ENCODE measurements at places on chromosomes 1 and 21.

DNA sequence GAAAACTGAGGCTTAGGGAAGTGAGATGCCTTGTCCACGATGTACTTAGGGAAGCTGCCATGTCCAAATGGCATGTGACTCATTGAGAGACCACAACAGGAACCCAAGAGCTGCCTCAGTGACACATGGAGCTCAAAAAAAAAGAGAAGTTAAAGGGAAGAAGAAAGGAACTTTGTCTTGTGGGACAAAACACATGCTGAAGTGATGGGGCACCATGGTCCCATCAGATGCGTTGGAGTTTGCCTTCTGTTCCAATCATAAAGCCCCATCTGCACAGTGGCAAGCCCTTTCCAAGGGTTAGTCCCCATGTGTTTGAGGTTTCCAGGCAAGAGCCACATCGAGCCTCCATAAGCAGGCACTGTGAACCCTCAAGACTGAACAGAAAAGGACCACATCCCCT is 8.0 kb downstream of the MED8 start:
- DNase-seq = no peak

DNA sequence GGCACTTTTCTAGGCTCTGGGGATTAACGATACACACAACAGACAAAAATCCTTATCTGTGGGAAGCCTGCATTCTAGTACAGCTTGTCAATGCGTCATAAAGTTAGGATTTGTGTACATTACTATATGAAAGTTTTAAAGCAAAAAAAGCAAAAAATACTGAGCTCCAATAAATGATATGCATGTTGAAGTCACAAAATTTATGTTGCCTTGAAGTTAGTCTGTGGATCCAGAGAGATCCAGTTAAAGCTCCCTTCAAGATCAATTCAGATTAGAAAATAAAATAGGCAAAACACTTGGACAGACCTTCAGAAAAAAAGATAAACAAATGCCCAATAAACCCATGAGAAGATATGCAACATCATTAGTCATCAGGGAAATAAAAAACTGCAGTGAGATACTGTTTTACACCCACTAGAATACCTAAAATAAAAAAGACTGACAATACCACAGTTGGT is 33.1 kb upstream of the KCNQ4 start:
- DNase-seq = no peak

DNA sequence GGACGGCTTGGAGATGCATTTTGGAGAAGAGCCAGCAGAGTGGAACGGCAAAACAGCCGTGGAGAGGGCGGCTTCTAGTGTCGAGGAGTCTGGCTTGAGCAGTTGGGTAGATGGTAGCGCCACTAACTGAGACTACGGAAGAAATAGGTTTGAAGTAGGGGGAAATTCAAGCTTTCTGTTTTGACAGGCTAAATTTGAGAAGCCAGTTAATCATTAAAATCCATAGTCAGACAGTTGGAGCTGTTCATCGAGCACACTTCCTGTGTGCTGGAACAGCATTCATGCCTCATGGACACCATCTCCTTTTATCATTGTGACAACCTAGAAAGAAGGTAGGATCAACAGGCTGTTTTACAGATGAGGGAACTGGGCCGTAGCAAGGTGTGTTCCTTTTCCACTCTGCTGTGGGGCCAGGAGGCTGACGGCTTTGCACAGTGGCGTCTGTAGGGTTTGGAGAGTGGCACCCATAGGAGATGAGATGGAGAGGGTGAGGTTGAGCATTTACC is 3.4 kb upstream of the PKLR start:
- DNase-seq = no peak

DNA sequence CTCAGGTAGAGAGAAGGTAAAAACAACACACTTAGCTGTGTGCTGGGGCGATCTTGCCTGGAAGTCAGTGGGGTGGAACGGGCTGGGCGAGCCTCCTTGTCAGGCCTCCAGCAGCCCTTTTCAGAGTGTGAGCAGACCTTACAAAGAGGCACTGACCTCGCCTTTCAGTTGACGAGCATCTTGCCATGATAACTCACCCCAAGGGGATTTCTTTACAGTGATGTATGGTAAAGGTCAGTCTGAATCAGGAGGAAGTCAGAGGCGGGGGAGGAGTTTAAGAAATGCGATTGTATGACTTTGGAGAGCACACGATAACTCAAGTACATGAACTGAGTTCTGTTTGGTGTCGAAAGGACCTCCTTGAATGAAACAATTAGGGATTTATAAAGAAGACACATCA is 326.5 kb upstream of the PROX1 start:
- DNase-seq = no peak

GRCh38 chr1:96945509-96946084 is 224.0 kb downstream of the PTBP2 start:
- no peak for DNase-seq

- DNase-seq = no peak
These were observed 337.0 kb upstream of the NR5A2 start for GRCh38 chr1:199690496-199690895.

DNA sequence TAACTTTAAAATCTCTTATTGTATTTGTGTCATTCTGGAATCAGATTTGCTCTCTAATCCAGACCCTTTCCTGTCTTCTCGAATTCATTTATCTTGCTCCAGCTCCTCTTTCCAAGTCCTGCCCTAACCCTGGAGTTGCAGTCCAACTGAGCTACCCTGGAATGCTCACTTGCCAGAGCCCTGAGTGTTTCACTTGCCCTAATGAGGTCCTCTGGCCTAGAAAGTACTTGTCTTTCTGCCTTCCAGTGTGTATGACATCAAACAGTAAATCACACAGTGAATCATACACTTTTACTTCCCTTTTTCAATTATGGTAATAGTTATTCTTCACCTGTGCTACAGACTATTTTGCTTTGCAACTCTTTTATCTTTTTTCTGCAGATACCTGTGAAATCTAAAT is 96.9 kb downstream of the NEK7 start:
- DNase-seq = no peak

GRCh38 chr1:182646739-182647138 is 37.6 kb downstream of the RGS8 start:
- DNase-seq = no peak

DNA sequence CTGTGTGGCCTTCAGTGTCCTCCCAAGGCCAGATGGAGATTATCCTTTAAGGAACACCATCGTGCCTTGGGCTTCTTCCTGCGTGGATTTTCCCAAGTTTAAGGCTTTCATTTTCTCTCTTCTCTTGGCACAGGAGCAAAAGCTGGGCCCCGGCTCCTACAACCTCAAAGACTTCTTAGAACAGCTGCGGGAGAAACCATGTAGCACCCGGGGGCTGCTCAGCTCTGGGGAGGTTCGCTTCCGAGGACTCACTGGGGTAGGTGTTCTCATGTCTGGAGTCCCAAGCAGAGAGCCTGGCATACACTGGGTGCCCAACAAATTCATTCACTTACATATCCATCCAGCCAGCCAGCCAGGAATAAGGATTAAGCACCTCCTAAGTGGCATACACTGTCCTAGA is 6.6 kb upstream of the TTC22 start:
- no peak for DNase-seq

DNA sequence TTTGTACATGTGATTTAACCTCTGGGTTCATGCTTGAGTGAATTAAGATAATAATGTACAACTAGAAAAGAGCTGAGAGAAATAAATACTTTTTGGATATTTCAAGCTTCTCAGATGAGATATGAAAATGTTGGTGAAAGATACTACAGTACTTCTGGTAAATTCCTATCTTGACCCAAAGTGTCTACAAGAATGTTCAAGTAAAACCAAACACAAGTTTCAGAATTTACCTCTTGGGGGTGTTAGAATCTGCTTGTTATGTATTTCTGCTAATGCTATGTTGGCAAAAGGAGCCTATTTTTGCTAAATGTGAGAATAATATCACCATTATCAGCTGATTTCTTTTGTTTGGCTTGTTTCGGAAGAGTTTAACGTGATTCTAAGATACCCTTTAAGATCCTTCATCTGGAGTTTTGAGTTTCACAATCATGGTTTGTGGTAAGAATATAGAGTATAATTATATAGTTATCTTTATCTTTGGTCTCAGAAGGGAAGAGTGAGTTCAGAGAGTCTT is 388.5 kb downstream of the LMO4 start:
- no peak for DNase-seq

GRCh38 chr1:59292562-59292961 is 4.3 kb upstream of the FGGY start:
- DNase-seq = no peak

GRCh38 chr1:143553627-143554026 is 418.2 kb downstream of the FAM72C start:
- DNase-seq = no peak

GRCh38 chr1:52253421-52253820 is 111.5 kb downstream of the ZFYVE9 start:
- no peak for DNase-seq

DNA sequence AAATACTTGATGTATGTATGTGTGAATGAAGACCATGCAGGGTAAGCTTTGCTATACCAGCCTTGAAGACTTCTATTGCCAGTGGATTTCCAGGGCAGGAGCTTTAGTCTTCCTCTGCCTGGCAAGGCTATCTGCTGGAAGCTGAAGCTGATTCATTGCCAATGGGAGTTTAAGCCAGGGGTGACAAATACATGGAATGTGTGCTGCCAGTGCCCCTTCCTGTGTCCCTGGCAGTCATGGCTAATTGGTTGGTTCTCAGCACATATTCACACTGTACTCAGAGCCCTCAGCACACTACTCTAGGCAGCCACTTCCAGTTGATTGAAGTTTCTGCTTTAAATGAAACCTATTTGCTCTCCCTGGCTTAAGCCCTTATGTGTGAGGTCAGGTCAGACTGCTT is 1.5 kb downstream of the ZSCAN20 start:
- DNase-seq = no peak

GRCh38 chr1:157695417-157695816 is 5.2 kb downstream of the FCRL3 start:
- no peak for DNase-seq

- DNase-seq = no peak
These were observed 101.5 kb upstream of the SLFNL1 start for GRCh38 chr1:41122851-41123518.

GRCh38 chr1:183958958-183959357 is 78.6 kb downstream of the COLGALT2 start:
- no peak for DNase-seq

DNA sequence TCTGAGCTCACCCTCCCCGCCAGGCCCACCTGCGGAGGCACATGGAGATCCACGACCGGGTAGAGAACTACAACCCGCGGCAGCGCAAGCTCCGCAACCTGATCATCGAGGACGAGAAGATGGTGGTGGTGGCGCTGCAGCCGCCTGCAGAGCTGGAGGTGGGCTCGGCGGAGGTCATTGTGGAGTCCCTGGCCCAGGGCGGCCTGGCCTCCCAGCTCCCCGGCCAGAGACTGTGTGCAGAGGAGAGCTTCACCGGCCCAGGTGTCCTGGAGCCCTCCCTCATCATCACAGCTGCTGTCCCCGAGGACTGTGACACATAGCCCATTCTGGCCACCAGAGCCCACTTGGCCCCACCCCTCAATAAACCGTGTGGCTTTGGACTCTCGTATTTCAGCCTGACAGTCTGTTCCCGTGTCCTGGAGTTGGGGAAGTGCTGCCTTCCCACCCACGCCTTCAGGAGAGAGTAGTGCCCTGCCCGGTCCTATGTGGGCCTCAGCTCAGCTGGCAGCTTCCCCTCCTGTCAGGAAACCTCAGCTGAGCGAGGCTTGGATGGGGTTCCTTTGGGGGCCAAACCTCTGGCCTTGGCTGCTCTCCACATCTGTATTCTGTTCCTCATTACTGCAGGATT is 9.2 kb downstream of the ZBTB48 start:
- DNase-seq = no peak

- no peak for DNase-seq
These were observed 1.6 kb downstream of the SRARP start for GRCh38 chr1:16005597-16005996.

GRCh38 chr1:43565600-43566360 is 35.1 kb downstream of the PTPRF start:
- DNase-seq = no peak

DNA sequence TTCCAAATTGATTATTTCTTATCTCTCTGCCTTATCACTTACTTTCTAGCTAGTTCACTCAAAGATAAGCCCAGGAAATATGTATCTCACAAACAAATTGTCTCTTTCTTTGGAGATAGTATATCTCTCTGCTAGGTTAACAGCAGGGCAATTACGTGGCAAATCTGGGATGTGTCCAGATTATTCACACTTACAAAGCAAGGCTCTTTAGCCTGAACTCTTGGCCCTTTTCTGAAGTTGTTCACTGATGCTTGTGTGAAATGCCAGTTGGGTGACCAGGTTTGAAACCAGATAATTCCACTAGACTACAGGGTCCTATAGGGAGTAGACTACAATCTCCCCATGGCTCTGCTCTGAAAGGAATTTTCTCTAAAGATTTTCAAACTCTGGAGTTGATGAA is 30.8 kb upstream of the FAM78B start:
- no peak for DNase-seq

GRCh38 chr1:21863981-21864380 is 51.9 kb downstream of the LDLRAD2 start:
- no peak for DNase-seq

GRCh38 chr1:62194651-62195544 is at the start of gene L1TD1:
Gene L1TD1 (plus strand): TSS chr1:62194849. CDS start chr1:62206629, 11,780 bp downstream.
- no peak for DNase-seq

- no peak for DNase-seq
These were observed 392.3 kb upstream of the ADAMTS5 start for GRCh38 chr21:27359141-27359540.

DNA sequence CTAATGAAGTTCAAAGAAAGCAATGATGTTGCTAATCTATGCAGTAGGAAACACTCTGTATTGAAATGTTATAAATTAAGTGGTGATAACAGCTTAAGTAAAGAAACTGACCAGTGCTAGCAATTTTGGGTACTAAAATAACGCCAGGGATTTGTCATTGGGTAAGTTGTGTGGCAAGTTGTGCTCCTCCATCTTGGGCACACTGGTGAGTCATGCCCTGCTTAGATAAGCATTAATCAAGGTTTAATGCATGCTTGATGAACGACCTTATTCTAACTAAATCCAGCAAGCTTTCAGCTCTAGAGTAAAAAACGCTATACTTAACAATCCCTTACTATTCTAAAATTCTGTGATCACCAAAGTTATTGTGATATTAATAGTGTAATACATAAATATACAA is 25.2 kb downstream of the VAMP4 start:
- no peak for DNase-seq

- no peak for DNase-seq
These were observed 9.2 kb downstream of the RPS6KA1 start for GRCh38 chr1:26538480-26539412.

GRCh38 chr1:183021405-183022201 is 1.6 kb upstream of the LAMC1 start:
- no peak for DNase-seq

DNA sequence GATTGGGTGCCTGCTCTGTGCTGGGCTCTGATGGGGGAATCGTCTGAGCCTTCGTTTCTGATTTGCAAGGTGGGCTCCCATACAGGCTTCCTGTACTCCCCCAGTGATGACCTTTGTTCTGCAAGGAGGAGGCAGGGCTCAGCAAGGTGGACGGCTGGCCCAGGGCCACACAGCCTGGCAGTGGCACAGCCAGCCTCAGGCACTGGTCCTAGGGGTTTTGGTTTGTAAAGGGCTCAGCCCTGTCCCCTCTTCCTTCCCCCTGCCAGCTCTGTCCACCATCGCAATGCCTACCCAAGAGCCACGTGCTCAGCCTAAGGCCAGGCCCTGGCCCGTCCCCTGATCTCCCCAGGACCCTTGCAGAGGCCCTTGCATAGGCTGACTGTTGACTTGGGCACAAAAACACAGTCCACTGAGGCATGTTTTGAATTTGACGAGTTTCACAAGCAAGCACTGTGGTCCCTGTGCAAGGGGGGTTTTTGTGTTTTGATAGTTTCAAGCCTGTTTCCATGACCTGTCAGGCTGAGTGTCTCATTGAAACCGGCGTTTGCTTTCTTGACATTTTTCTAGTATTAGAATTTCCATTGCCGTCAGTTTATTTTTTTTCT is 39.5 kb upstream of the TNFRSF1B start:
- DNase-seq = no peak
